M059J (cell line): ENCODE measurements at places on chromosomes 1 and 21. TPM values are rescaled to one million over a fixed set of nuclear protein-coding genes. Genes with fewer than 3 reads are reported as not detected.
A peak's percentile ranks its signal among the peaks of the same experiment; 100 is the strongest.

DNA sequence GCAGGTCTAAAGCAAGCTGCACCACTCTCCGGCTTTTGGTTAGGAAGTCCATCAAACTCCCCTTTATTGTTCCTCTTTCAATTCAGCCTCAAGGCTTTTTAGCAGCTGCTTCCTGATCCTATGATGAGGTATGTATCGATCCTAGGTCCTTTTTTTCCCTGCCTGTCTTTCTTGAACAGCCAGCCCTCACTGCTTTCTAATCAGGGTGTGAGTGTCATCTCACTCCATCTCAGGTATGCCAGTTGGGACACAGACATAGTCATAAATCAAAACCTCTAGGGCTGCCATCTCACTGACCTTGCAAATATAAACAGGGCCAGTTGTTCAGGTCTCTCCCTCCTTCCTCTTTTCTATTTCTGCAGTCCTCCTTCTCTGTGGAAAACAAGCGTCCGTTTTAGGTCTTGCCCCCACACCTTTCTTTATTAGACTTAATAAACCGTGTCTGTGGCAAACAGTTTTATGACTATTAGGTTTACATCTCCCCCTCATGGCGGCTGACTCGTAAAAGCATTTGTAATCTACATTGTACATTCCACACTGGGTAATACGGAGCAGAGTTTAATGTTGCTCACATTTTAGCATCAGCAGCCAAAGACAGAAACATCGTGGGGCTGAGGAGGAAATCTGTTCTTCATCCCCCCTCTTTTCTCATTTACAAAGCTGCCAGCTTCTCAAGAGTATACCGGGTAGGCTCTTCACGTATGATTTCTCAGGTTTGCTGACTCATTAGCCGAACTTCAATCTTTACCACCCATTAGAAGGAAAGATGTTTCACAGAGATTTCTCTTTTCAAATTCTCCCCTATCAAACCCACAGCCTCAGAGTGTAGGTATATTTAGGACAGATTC is 11.6 kb downstream of the STYXL2 start:
- DNase-seq: peak; percentile 26

- DNase-seq: no peak
Observed at GRCh38 chr1:19706136-19706535, 41.5 kb downstream of the HTR6 start.

GRCh38 chr1:6472391-6472790 is 6.4 kb upstream of the TNFRSF25 start:
- DNase-seq: no peak

GRCh38 chr1:53025034-53025768 is 36.8 kb upstream of the PODN start:
- DNase-seq: peak; percentile 85

The CTPS1 gene
- total RNA-seq: 51.6 and 76.0 TPM in 2 replicates
